ENCODE measurements at places on chromosomes 2 and 18.
A peak's percentile ranks its signal among the peaks of the same experiment; 100 is the strongest.

GRCh38 chr2:69311024-69311416 lies 76.0 kb downstream of the GFPT1 start:
- DNase-seq = no peak

DNA sequence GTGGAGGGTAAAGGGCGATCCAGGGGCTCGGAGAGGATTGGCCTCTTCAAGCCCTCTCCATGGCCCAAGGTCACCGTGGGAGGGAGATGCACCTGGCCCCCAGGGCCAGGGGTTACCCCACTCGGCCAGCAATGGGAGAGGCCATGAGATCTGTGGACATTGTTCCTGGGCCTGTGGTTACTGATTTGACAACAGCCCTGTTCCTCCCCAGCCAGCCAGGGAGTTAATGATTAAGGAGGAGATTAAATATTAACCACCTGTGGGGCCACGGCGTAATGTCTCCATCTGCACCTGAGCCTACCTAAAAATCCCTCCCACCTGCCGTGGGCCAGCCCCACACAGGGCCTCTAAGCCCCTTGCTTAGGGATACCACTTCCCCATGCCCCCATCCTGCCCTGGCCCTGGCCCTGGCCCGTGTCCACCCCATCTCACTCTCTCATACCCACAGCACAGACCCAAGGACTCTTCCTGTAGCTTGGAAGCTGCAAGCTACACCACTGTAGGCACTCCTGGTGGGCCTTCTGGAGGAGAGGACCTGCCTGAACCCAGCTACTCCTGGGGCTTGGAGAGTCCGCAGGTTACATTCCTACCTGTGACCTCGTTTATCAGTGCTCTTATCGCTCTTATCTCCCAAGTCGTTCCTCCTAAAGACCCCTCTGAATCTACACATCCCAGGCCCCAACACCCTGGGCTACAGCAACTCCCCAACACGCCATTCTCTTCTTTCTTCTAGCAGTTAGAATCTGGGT lies 32.1 kb downstream of the ZFP36L2 start:
- DNase-seq = no peak

GRCh38 chr2:102114851-102115497 lies 27.6 kb upstream of the IL1R1 start:
- DNase-seq = no peak

DNA sequence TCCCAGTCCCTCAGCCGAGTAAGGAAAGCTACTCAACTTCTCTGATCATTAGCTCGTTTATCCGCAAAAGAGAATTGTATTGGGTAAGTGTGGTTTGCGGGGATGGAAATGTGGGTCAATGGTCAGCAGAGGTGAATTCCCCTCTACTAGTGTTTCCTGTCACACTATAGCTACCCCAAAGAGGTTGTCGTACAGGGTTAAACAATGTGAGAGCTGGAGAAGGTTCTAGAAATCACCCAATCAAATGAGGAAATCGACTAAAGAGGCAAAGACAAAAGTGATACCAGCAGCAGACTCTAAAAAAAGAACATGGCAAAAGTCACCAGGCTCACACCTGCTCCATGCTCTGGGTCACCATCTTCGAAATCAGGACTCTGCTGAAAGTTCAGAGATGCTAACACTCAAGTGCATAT lies 144.7 kb upstream of the ITGA4 start:
- no peak for DNase-seq

DNA sequence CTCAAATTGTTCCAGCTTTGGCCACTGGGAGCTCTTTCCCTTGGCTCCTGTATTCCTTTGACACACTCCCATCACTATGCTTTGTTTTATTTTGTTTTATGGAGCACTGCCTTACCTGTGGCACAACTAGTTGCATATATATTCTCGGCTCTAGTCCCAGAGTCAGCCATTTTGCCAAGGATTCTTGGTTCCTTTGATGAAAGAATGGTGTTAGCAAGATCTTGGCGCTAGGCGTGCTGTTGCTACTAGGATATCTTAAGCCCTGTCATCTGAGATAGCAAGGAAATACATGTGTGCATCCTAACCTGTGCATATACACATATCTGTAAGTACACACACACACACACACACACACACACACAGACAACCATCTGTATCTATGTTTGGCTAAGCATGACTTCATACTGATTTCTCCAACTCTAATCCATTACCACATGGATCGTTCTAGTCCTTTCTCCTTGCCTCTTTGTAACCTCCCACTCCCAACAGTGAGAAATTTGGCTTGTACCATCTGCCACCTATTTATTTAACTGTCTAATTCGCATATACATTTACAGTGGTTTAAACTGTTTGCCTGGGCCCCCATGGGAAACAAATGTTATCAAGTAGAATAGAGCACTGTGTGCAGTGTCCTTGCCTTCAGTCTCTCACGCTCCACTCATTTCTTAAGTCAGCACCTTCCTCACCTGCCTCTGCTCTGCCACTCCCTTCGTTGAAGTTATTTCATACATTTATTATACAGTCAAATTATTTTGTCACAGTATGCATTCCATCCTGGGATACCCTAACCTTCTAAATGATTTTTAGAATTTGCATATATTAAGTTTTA lies 137.5 kb upstream of the MAP3K20 start:
- no peak for DNase-seq

GRCh38 chr2:137964859-137965459 lies 686 bp downstream of the HNMT start:
- DNase-seq = no peak

DNA sequence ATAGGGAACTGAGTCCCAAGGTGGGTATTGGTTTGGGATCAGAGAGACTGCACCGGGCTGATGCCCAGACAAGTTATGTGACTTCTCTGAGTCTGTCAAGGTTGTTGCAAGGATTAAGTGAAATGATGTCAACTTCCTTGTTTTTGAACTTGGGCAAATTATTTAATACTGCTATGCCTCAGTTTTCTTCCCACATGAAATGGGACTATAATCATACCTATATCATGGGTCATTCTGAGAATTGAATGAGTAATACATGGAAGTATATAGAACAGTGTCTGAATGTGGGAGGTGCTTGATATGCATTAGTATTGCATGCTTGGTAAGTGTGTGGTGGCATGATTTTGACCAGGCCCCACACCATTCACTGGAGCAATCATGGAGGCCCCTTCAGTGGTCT lies 99.0 kb downstream of the PRKCE start:
- DNase-seq = no peak

DNA sequence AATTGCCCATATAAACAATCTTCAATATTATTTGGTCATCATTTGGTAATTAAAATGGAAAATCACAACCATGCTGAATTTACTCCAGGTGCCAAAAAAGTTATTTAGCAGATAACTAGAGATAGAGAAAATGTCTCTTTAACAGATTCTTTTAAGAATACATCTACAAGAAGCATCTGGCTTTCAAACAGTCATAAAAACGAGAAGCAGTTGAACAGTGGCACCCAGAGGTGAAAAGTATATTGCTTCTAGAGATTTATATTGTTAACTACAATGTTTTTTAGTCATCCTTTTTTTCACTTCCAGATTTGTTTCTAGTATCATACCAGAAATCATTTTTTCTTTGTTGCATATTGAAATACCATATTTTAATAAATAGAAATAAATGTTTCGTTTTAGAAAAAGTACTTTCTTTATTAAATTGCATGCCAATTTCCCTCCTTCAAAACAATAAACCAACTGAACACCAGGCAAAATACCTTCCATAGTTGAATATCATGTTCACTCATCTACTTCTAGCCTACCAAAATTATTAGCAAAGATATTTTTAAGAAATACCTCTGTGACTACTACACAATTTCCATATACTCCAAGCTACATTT lies 65.4 kb upstream of the HNRNPA3 start:
- DNase-seq = peak; percentile 15

DNA sequence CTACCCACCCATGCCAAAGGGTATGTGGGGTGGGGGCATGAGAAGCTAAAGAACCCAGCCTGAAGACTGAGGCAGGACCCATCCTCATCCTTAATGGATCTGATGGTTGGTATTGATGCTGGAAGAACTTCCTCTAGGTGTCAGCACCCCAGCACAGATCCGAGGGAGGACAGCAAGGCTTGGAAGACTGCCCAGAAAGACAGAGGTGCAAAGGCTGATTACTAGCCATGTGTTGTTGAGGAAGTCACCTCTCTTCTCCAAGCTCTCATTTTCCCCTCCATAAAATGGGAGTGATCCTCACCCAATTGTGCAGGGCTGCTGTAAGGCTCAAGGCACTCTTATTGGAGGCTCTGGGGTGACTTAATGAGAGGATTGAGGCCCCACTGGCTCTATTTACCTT lies 256.5 kb downstream of the CELF4 start:
- peak; percentile 13 for DNase-seq

- DNase-seq = no peak
Measured at GRCh38 chr18:34844732-34845459, 134.8 kb downstream of the DTNA start.

DNA sequence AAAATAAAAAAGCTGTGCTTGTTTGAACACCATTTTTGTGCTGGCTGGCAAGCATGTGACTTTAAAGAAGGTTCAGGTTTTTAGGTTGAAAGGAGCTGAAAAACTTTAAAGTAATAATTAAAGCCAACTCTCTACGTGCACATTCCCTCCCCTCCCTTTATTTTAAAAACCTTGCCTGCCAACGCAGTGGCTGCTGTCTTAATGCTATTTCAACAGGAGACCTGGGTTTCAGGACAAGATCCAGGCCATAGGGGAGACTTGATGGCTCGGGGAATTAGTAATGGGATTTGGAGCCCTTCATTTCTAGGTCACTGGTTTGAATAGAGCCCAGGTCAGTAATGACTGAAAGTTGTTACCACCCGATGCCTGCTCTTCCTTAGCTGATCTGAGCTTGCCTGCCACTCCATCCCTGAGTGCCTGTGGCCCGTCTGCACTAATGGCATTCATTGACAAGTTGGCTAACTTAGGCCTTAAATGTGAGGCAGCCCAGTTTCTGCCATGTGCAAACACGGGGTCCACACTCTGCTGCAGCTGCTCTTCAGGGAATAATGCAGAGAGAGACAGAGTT lies 1233.2 kb upstream of the ZEB2 start:
- no peak for DNase-seq

- no peak for DNase-seq
Measured at GRCh38 chr2:139293992-139294548, 513.9 kb upstream of the NXPH2 start.

GRCh38 chr2:112583497-112584133 lies 794 bp upstream of the CHCHD5 start:
- peak; percentile 51 for DNase-seq

GRCh38 chr18:9285604-9286003 lies 49.0 kb upstream of the TWSG1 start:
- no peak for DNase-seq

DNA sequence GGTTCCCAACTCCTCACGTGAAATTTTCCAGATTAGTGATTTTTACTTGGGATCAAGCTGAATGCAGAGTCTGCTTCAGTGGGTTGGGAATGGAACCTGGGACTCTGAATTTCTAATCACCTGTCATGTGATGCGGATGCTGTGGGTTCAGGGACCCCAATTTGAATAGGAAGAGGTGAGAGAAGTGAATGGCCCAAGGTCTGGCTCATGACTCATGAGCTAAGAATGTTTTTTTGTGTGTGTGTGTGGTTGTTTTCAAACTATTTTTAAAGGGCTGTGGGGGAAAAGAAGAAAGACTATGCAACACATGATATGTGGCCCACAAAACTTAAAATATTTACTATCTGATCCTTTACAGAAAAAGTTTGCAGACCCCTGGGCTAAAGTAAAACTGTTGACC lies 108.5 kb upstream of the CYRIA start:
- no peak for DNase-seq

DNA sequence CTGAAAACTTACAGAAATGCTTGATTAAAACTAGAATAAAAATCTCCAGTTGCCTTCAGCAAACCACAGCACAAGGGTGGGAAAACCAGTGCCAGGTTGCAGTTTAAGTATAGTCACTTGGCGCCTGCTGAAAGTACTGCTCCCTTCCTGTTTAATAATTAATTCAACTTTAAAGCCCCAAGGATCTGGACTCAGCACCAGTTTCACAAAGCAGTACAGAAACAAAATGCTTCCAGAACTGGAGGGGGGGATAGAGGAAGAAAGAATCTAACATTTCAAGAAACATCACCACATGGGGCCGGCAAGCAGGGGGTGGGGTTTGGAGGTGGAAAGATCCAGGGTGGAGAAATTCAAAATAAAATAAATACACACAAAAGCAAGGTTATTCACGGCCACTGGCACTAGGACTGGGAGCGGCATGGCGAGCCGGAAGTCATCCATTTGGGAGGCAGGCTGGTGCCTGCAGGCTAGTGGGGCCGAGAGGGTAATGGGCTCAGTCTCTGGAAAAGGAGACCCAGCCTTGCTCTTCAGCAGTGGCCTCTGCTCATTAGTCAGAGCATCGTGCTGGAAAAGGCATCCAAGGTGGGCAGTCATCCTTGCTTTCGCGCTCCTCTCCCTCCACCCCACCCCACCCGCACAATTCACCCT lies 85.8 kb downstream of the POU3F3 start:
- DNase-seq = no peak

DNA sequence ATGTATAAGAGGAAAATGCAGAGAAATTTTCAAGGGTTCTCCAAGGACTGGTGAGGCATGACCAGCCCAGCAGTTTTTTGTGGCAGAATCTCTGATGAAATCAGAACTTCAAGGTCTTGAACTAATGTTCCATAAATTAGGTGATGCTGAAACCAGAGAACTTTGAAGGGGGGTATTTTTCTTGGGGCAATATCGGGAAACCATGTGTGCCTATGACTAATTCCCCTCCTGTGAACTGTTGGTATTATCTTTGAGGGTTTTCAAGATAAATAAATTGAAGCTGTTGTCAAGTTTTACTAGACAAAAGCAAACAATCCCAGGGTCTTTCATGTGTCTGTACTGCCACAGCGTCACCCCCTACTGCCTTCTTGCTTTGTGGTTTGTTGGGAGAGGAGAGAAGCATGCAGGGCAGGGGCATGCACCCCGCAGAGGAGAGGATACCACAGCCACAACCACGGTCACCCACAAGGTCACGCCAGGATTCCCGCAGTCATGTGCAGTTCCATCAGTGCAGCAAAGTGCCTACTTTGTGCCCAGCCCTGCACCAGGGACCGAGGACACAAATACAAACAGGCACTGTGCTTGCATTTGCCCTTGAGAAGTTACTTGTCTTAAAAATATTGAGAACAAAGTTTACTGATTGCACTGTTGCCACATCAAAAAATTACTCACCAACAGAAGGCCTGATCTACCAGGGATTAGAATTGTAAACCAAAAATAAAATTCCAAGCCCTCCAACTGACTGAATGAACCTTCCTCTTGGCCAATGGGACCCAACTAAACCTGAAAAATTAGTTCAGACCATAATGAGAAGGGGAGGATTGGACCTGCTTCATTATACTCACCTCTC lies 413.3 kb upstream of the TRIB2 start:
- DNase-seq = no peak

DNA sequence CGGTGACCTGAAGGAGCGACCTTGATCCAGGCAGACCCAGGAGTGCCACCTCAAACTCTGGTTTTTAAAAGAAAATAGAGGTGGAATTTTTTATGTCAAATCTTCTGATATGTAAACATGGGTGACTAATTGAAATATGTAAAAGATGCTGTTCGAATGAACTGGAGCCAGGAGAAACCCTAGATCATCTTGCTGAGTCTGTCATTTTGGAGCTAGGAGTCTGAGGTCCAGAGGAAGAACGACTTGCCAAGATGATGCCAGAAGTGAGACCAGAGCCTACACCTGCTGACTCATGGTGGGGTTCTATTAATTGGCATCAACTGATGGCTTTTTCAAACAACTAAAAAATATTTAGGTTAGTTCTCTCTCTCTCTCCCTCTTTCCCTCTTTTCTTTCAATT lies 74.1 kb downstream of the ACAA2 start:
- no peak for DNase-seq
